ENCODE measurements at places on chromosomes 1 and 21.

GRCh38 chr1:60102267-60103061, 28.9 kb upstream of the C1orf87 start:
- DNase-seq: no peak

GRCh38 chr1:156080241-156080862, 1.9 kb downstream of the MEX3A start:
- no peak for DNase-seq

DNA sequence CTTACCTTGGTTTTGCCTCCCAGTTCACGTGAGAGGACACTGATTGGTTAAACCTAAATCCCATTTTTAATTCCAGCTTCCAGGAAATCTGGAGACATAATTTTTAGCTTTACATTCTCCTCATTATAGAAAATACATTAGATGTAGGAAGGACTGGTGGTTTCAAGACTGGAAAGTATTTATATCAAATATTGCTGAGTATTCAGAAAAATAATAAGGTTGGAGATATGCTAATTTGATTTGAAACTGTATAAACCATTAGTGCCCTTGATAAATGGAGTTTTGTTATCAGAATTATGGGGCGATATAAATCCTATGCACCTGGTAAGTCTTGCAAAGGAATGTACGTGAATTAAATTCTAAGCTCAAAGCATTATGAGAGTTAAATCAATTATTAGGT, 218.0 kb upstream of the ADGRL4 start:
- no peak for DNase-seq

GRCh38 chr21:8992731-8993174, 1528.6 kb upstream of the TPTE start:
- DNase-seq: no peak

DNA sequence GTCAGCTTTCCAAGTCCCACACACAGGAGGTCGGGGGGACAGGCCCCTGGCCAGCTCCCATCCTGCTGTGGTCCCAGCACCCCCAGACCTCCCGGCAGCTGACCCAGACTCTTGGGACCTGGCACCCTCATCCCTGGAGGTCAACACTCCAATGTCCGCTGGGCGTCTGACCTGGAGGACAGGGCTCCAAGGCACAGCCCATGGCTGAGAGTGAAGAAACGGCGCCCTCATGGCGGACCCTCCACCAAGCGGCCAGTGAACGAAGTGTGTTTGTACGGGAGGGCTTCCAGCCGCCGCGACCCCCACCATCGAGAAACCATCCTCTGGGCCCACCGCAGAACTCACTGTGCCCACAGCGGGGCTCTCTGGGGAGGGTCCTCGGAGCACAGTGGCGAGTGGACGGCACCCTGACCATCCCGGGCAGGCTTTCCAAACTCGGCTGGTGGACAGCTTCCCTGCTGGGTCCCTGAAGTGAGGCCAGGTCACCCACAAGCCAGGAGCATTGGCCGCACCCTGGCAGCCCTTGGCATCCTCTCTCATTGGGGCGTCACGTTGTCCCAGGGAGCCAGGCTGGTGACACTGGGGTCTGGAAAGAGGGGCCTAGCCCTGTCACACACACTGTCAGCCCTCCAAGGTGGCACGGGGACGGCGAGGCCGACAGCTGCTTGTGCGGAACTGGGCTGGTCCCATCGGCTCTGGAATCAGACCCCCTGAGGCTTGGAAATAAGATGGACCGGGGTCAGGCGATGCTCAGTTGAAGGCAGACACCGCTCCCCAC, 47.8 kb upstream of the COL6A2 start:
- DNase-seq: no peak

GRCh38 chr1:2451741-2452140, 24.3 kb upstream of the PLCH2 start:
- no peak for DNase-seq

- no peak for DNase-seq
These were observed 115.8 kb upstream of the ZNF678 start for GRCh38 chr1:227447531-227447990.

GRCh38 chr1:186792870-186793581, 35.7 kb upstream of the PLA2G4A start:
- no peak for DNase-seq

DNA sequence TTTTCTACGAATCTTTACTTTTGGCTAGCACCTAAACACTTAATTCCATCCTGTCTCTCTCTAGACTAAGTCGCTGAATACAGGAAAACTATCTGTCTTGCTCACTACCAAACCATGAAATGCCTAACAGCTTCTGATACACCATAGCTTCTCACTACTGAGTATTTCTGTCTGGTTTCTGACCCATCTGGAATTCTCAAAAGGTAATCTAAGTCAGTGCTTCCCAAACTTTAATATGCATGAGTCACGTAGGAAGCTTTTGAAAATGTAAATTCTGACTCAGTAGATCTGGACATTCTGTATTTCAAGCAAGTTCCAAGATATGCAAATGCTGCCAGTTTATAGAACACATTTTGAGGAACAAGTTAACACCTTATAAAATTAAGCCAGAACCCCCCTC, 9.2 kb upstream of the OVGP1 start:
- DNase-seq: no peak

- peak; percentile 12 for DNase-seq
These were observed 69.6 kb downstream of the PIK3R3 start for GRCh38 chr1:46062651-46063319.

DNA sequence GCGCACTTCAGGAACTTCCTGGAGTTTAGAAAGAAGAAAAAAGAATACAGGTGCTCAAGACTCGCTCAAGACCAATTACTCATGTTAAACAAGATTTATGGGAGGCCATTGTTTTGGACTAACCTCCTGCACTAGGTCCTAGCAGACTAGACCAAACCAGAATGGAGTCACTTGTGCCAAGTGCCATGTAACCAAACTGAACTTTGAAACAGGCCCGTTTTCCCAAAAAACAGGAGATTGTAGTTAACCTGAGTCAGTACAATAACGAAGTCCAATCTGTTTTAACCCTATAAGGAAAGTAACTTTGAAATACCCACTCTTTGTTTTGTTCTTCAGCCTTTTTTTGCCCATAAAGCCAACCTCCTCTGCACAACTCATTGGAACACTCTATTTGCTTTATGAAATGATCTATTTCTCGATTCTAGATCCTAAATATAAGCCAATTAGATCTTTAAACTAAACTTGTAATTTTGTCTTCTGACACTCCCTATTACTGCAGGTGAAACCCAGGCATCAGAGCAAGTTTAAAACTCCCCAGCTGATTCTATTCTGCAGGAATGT, 695 bp upstream of the NTPCR start:
- DNase-seq: no peak

DNA sequence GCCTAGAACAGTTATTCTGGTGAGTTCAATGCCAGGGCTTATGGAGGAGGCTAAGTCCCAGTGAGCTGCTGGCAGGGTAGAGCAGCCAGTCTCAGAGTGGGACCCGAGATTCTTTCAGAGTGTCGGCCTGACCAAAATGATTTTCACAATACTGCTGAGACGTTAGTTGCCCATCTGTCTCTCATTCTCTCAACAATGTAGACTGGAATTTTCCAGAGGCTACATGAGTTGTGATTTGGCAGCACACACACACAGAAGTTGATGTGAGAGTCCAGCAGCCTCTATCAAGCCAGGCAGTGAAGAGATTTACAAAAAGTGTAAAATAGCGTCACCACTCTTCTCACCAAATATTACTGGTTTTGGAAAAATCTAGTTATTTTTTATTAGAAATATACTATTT, 21.7 kb downstream of the CACNA1S start:
- no peak for DNase-seq
